ENCODE measurements at places on chromosomes 12 and 14.

DNA sequence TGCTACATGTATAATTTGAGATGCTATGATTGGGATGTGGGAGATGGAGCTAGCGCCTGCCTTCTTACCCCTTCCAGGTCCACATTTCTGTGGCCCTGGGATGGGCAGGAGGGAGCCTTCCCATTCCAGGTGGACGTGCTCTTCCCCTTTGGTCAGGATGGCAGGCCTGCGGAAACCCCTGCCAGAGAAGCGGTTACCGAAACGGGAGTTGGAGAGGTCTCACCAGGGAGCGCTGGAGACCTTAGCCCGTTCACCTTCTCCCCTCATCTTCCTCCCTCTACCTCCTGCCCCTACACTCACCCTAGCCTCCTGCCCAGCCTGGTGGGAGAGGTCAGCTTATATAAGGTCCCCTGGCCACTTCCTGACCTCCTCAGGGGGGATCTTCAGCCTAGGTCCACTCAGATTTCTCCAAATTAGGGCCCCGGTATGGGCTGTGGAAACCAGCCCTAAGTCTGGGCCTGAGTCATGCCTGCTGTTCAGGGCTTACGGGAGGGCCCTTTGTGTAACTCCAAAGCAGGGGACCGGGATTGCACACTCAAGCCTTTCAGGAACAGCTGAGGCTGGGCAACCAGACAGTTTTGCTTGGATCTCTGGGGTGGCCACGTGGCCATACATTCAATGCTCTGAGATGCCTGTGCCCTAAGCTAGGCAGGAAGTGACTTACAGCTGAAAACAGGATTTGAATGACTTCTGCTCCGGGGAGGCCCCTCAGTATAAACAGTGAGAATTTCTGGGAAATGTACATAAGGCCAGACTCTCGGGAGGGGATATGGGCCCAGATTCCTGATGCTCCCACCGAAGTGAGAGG lies 10.2 kb upstream of the MEG3 start:
- DNase-seq, result no peak

DNA sequence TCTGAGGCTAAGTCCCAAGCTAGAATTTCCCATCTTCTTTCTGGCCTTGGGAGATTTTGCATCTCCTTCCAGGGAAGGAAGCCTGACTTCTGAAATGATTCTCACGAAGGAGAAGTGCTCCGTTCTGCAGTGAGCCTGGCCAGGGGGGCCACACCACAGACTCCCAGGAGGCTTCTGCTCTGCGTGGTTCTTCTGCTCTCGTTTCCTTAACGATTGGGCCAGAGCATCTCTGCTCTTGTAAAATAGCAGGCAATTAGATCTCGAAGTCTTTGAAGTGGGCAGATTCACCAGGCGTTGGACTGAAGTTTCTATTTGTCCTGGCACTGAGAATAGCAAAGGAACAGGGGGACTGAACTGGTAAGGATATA lies 6.7 kb upstream of the BATF start:
- DNase-seq, result no peak

DNA sequence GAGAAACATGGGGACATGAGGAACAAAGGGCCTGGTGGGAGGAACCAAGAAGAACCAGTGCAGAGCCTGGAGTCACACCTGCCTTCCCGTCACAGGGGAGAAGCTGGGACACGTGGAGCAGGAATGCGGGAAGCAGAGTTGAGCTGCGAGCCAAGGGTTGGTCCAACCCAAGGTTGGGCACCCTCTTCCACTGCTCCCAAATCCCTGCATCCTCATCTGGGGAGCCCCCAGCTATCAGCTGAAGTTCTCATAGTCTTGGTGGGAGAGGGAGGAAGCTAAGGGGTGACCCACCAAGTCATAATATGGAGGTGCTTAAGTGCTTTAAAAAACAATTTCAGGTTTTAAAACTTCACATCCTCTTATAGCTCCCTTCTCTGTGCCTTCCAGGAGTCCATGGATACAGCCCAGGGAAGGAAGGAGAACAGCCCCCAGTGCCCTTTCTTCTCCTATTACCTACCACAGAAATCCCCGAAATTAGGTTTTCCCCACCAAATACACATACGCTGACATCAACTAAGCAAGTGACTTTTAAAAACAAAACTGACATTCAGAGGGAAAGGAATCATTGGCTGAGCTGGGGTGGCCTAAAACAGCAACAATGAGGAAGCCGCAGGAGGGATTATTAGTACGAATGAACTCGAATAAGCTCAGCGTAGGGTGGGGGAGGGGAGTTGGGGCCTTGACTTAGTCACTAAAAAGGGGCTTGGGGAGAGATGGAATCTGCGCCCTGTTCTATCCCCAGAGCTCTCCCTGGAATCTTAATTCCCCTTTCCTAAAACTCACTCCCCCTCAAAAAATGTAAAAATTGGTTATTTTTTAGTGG lies 4.5 kb downstream of the MYL6 start:
- no peak for DNase-seq

GRCh38 chr12:6676962-6677361 lies 12.2 kb downstream of the ZNF384 start:
- no peak for DNase-seq

DNA sequence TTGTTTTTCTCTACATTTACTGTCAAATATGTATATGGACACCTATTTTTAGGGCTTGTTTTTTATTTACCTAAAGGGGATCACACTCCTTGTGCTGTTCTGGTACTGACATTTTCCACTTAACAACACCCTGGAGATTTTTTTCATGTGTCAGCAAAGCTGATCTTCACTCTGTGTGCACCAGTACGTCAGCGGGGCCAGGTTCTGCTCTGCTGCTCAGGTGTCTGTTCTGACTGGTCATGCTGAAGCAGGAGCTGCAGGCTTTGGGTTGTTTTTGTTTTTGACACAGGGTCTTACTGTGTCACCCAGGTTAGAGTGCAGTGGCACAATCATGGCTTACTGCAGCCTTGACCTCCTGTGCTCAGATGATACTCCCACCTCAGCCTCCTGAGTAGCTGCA lies 81.9 kb upstream of the CCND2 start:
- DNase-seq, result no peak

DNA sequence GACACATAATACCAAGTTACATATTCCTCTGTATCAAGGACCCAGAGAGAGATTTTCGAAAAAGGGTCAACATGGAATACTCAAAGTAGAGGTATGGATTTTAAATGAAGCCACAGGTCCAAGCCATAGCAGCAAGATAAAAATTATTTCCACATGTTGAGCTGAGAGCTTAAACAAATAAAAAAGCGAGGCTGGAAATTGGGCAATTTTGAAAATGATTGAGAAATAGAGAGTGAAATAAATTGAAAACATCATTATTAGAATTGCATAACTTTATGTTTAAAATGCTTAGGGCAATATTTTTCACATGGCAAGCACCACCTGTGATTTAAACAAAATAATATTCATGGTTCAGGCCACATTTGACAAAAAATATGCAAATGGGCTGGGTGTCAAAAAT lies 1251.0 kb upstream of the USP15 start:
- no peak for DNase-seq

- no peak for DNase-seq
Observed at GRCh38 chr12:5251092-5251491, 180.8 kb upstream of the NTF3 start.

GRCh38 chr14:93115069-93115820 lies 480 bp downstream of the ITPK1 start:
- DNase-seq, result peak; percentile 92

DNA sequence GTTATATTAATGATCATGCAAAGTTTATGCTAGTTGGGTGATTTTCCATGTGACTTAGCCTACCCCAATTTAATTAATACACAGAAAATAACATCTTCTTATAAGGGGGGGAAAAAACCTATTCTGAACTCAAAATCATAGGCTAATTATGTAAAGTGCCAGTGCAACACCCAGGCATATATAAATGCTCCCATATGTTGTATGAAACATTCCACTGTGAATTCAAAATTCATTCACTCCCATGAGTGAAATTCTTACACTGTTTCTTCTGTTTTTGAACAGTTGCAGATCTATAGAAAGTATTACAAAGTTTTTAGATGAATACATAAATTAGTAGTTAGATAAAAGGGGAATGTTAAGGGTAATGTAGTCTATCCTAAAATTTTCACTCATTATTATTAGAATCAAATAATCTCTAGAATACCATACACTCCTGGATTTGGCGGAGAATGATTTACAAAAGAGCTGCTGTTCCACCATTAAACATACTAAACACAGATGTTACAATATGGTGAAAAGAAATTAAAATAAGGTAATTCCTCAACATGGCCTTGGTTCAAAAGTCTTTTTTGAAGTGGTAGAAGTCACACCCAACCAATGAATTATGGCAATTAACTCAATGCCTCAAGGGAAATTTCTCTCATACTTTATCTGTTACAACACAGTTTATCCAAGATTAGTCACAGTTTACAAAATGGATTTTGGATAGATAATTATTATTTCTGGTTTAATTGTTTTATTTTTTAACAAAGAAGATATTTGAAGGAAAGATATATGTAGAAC lies 454.1 kb upstream of the FLRT2 start:
- no peak for DNase-seq

DNA sequence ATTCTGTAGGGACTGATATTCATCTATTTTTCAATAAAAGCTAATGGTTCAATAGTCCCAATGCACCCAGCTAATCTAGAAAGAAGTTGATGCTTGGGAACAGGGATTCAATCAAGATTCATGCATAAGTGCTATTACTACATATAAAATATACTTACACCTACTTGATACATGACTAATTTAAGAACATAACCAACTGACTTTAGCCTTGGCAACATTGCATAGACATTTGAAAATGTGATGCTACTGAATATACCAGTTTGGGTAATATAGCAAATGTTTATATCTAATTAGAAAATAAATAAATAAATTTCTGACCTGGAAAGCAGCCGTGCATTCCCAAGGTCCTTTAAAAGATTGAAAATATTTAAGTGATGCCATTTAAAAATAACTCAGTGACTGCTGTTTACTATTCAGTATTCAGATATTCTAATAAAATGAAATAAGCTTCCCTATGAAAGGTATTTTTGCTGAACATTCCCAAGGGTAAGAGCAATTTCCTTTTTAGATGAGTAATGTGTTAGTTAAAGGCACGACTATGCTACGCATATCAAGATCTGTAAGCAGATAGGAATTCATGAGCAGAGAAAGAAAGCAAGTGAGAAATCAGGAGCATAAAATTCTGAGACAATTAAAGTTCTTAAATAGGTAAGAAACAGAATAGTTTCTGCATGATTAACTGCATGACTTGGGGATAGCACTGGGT lies 160.6 kb upstream of the SYT1 start:
- DNase-seq, result no peak

All from stimulated activated CD4-positive, alpha-beta T cell treated with anti-CD3 and anti-CD28 coated beads, Interleukin-15, amount 100 ng/mL, for 24 hours (primary cell).